ENCODE measurements at places on chromosomes 7 and 10.
A peak's percentile ranks its signal among the peaks of the same experiment; 100 is the strongest.

DNA sequence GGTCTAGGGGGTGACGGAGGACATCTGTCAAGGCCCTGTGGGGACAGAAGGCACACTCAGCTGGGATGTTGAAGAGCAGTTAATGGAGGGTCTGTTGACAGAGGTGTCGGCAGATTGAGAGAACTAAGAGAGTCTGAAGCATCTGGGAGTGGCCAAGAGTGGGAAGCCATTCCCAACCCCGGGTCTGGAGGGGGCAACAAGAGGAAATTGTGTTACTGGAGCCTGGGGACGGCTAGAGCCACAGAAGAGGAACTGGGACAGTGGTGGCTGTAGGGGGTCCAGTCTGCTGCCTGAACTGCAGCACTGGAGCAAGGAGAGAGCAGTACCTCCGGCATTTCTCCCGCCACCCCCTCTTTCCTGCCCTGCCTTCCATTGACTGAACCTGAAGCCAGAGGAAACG, 136.6 kb downstream of the CHN2 start:
- peaks cover 9% of the 10 kb centered on the region for H3K27me3 ChIP-seq
- no peaks in the 10 kb centered on the region for H3K36me3 ChIP-seq
- peaks cover 13% of the 10 kb centered on the region for H3K4me1 ChIP-seq
- no peak overlapping the region for H3K4me3 ChIP-seq

DNA sequence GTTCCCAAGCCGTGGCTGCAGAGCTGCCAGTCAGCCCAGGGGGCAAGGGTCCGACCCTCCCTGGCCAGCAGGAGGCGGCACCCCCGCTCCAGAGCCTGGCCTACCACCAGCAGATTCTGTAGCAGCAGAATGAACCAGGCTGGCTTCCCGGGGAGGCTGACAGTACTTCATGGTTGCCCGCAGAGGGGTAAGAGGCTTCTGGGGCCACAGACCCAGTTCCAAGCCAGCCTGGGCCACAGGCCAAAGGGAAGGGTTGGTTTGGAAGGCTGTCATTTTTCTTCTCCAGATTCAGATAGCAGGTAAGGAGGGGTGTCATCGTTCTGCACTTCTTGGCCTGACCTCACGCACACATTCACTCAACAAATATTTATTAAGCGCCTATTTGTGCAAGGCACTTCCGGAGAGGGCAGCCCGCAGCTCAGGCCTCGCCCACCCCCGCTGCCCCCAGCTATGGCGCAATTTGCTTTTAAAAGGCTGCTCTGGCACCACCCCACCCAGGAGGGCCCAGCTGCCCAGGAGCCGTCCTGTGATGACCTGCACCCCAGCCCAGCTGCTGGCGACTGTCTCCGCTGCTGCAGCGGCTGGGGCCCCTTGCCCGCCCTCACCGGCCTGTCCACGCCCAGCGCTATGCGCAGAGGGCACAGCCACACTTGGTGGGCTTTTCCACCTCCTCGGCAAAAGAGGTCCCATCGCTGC, 168.5 kb downstream of the LCOR start:
- no peak overlapping the region for H3K4me3 ChIP-seq
- H3K27me3 ChIP-seq, result no peaks in the 10 kb centered on the region
- no peak overlapping the region for H3K27ac ChIP-seq
- H3K4me1 ChIP-seq, result no peaks in the 10 kb centered on the region

- H3K36me3 ChIP-seq, result no peaks in the 10 kb centered on the region
- no peak for DNase-seq
- H3K27me3 ChIP-seq, result peaks cover 71% of the 10 kb centered on the region
- peaks cover 1% of the 10 kb centered on the region for H3K4me1 ChIP-seq
Measured at GRCh38 chr10:15370212-15370855, 755 bp downstream of the FAM171A1 start.

- no peak overlapping the region for H3K4me3 ChIP-seq
- no peak for DNase-seq
- H3K27me3 ChIP-seq, result no peaks in the 10 kb centered on the region
- H3K36me3 ChIP-seq, result no peaks in the 10 kb centered on the region
Measured at GRCh38 chr7:46537191-46537905, 616.3 kb upstream of the IGFBP3 start.

- no peak for DNase-seq
- H3K4me3 ChIP-seq, result no peak overlapping the region
- H3K27me3 ChIP-seq, result no peaks in the 10 kb centered on the region
- H3K36me3 ChIP-seq, result no peaks in the 10 kb centered on the region
- H3K27ac ChIP-seq, result no peak overlapping the region
Measured at GRCh38 chr10:84217746-84218145, 7.6 kb downstream of the LRIT2 start.

- no peak for DNase-seq
- peaks cover 84% of the 10 kb centered on the region for H3K4me1 ChIP-seq
- peaks cover 3% of the 10 kb centered on the region for H3K27me3 ChIP-seq
- H3K4me3 ChIP-seq, result no peak overlapping the region
- H3K27ac ChIP-seq, result peak overlapping the region; percentile 32
Measured at GRCh38 chr10:14656052-14656730, 118.5 kb downstream of the FAM107B start.

GRCh38 chr7:98777051-98777450, 92.8 kb downstream of the TMEM130 start:
- H3K27me3 ChIP-seq, result peaks cover 2% of the 10 kb centered on the region
- no peaks in the 10 kb centered on the region for H3K36me3 ChIP-seq
- H3K27ac ChIP-seq, result no peak overlapping the region
- no peak for DNase-seq

- no peak for DNase-seq
- no peaks in the 10 kb centered on the region for H3K4me1 ChIP-seq
- H3K4me3 ChIP-seq, result no peak overlapping the region
- H3K27ac ChIP-seq, result no peak overlapping the region
- peaks cover 28% of the 10 kb centered on the region for H3K27me3 ChIP-seq
Measured at GRCh38 chr7:39526666-39527065, 39.5 kb upstream of the YAE1 start.

DNA sequence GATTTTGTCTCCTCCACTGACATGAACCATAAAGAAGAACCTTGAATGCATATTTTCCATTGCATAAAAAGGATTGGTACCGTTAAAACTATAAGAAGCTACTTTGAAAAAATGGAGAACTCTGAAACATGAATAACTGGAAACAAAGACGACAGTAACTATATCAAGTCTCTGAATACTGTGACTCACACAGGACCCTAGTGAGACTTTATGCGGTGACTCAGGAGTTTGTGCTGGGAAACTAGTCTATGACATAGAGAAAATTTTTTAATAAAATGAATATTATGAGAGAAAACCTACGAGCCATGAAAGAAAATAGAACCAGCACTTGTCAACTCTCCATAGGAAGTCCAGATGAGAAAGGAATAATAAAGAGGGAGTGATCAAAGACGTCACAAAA, 339.9 kb upstream of the ADARB2 start:
- peaks cover 2% of the 10 kb centered on the region for H3K27me3 ChIP-seq
- no peak for DNase-seq
- no peaks in the 10 kb centered on the region for H3K4me1 ChIP-seq
- H3K36me3 ChIP-seq, result no peaks in the 10 kb centered on the region

- no peak overlapping the region for H3K27ac ChIP-seq
- peaks cover 3% of the 10 kb centered on the region for H3K36me3 ChIP-seq
- no peak overlapping the region for H3K4me3 ChIP-seq
- no peaks in the 10 kb centered on the region for H3K27me3 ChIP-seq
- DNase-seq, result no peak
Measured at GRCh38 chr10:72879245-72879644, 14.3 kb upstream of the OIT3 start.

DNA sequence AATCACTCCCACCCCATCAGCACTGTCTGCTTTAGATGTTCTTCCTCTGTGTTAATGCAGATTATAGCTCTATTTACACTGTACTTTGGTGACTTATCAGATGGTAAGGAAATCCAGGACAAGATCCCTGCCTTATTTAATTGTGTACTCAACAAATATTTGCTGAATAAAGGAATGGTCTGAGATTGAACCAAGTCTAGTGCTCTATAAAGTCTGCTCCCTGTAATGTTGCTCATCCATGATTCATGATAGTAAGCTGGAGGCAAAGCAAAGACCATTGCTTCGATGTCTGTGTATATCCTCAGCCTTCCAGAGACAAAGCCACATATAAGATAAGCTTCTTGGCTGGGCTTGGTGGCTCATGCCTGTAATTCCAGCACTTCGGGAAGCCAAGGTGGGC, 33.5 kb downstream of the PLCE1 start:
- peaks cover 2% of the 10 kb centered on the region for H3K27me3 ChIP-seq
- no peak overlapping the region for H3K27ac ChIP-seq
- no peak overlapping the region for H3K4me3 ChIP-seq
- DNase-seq, result no peak
- H3K4me1 ChIP-seq, result no peaks in the 10 kb centered on the region

DNA sequence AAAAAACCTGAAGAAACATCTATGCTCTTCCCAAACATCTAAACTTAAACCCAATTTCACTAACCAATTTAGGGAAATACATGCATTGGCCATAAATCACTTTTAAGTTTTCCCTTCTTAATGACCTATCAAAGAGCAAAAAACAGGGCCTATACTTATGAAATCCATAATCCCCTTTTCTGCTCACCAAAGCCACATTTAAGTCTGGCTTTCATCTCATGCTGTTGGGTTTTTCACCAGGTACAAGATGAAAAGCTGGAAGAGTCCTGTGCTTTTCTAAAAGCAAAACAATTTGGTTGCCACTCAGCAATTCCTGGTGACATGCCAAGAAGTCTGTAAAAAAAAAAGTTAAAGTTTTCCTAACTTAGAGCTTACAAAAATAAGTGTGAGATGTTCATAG, 92.6 kb downstream of the HPSE2 start:
- no peaks in the 10 kb centered on the region for H3K4me1 ChIP-seq
- DNase-seq, result no peak
- no peaks in the 10 kb centered on the region for H3K36me3 ChIP-seq
- H3K27me3 ChIP-seq, result no peaks in the 10 kb centered on the region
- H3K4me3 ChIP-seq, result no peak overlapping the region
- no peak overlapping the region for H3K27ac ChIP-seq

GRCh38 chr7:157139111-157139809, 534 bp downstream of the UBE3C start:
- H3K36me3 ChIP-seq, result peaks cover 28% of the 10 kb centered on the region
- DNase-seq, result no peak
- H3K27ac ChIP-seq, result peak overlapping the region; percentile 62
- H3K27me3 ChIP-seq, result no peaks in the 10 kb centered on the region

DNA sequence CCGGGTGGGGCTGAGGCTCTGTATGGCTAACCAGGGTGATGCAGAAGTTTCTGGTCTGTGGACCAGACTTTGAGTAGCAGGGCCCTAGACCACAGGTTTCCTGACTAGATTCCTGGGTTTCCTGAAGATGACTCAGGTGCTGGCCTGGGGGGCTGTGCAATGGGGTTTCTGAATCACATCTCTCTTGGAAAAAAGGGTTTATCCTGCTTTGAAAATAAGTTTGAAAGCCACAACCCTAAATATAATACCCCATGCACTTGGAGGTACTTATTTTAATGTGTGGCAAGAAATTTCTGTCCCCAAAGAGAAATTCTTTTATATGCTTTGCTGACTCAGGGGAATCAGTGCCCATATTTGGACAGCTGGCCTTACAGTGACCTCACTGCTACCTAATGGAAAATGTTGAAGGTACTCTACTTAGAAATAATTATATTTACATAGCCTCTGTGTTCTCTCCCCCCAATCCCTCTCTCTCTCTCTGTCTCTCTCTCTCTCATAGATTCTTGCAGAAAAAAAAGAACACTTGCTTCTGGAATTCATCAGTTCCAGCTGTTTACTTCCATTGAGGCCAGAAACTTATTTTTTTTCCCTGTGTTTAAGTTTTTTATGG, 184.4 kb upstream of the LYZL2 start:
- no peak overlapping the region for H3K4me3 ChIP-seq
- H3K36me3 ChIP-seq, result no peaks in the 10 kb centered on the region
- no peak overlapping the region for H3K27ac ChIP-seq
- peaks cover 3% of the 10 kb centered on the region for H3K27me3 ChIP-seq

DNA sequence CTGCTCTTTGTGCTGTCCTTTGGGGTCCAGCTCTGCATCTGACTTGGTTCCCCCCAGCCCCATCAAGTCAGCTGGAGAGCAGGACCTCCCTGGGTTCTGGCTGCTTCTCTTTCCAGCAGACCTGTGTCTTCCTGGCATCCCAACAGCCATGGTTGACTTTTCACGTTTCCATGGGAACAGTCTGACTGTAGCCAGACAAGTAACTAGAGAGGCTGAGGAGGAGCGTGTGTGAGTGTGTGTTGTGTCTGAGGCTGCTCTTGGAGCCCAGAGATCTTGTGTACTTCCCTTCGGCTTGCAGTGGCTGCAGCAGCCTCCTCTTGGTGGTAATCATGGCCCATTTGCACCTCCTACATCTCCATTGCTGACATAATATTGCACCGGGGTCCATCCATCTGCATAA, 332.0 kb downstream of the RPS24 start:
- DNase-seq, result no peak
- H3K4me1 ChIP-seq, result peaks cover 12% of the 10 kb centered on the region
- no peak overlapping the region for H3K4me3 ChIP-seq
- peaks cover 3% of the 10 kb centered on the region for H3K27me3 ChIP-seq
- peaks cover 4% of the 10 kb centered on the region for H3K36me3 ChIP-seq
- H3K27ac ChIP-seq, result no peak overlapping the region

GRCh38 chr10:127921075-127921752, 14.3 kb downstream of the PTPRE start:
- H3K27ac ChIP-seq, result no peak overlapping the region
- peaks cover 8% of the 10 kb centered on the region for H3K4me1 ChIP-seq
- H3K27me3 ChIP-seq, result no peaks in the 10 kb centered on the region
- no peak overlapping the region for H3K4me3 ChIP-seq
- H3K36me3 ChIP-seq, result no peaks in the 10 kb centered on the region

DNA sequence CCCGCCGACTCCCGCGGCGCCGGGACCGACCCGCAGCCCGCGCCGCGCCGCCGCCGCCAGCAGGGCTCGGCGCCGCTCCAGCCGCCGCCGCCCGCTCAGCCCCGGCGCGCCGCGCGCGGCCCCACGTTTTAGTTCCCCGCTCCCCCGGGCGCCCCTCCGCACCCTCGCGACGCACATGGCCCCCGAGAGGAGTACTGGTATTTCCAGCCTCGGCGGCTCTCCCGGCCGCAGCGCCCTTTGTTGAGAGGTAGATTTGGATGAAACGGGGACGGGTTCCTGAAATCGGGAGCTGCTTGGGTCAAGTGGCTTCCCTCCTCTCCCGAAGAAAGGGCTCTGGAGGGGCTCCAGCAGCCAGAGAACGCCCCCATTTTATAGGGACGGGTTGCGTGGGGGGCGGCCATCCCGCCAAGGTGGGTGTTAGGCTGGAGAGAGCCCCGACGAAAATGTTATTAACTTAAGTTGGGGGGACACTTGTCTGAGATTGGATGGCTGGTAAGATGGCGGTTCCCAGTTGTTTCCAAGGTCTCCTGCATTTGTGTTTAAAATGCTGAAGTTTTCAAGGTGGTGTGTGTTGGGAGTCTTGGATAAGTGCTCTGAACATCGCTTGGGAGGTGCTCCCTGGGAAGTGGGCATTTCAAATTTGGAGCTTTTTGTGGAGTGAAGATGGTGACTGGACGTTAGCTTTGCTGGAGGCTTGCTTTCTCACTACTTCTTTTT, 1.2 kb downstream of the BMI1 start:
- peak overlapping the region; percentile 84 for H3K4me3 ChIP-seq
- no peak for DNase-seq
- peak overlapping the region; percentile 79 for H3K27ac ChIP-seq
- H3K36me3 ChIP-seq, result peaks cover 35% of the 10 kb centered on the region
- peaks cover 58% of the 10 kb centered on the region for H3K4me1 ChIP-seq
- H3K27me3 ChIP-seq, result peaks cover 46% of the 10 kb centered on the region

- peaks cover 12% of the 10 kb centered on the region for H3K27me3 ChIP-seq
- H3K4me1 ChIP-seq, result peaks cover 3% of the 10 kb centered on the region
- H3K4me3 ChIP-seq, result no peak overlapping the region
- H3K36me3 ChIP-seq, result no peaks in the 10 kb centered on the region
Measured at GRCh38 chr10:46546591-46547540, 9.6 kb downstream of the GPRIN2 start.

Data from T-helper 2 cell treated with Interferon-gamma antibody and Interleukin-4, amounts not matched to agents 5 μg/mL and 100 μg/mL, for 36 hours (primary cell).